ENCODE measurements at places on chromosomes 7 and 10.

DNA sequence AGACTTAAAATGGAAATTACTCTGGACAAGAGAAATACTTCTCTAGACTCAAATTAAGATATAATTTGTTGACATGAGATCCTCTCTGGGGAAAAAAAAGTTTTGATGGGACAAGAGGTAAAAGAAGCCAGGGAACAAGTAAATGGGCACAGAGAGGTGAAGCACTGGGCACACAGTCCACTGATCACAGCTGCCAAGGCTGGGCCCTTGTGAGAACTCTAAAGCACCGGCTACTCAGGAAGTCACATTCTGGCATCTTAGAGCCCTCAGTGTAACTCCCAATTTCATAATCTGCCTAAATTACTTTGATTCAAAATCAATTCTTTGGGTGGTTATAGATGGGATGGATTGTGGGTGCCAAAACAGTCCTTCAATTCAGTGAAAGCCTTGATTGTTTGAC is 123.2 kb upstream of the CACNA2D1 start:
- DNase-seq = no peak

DNA sequence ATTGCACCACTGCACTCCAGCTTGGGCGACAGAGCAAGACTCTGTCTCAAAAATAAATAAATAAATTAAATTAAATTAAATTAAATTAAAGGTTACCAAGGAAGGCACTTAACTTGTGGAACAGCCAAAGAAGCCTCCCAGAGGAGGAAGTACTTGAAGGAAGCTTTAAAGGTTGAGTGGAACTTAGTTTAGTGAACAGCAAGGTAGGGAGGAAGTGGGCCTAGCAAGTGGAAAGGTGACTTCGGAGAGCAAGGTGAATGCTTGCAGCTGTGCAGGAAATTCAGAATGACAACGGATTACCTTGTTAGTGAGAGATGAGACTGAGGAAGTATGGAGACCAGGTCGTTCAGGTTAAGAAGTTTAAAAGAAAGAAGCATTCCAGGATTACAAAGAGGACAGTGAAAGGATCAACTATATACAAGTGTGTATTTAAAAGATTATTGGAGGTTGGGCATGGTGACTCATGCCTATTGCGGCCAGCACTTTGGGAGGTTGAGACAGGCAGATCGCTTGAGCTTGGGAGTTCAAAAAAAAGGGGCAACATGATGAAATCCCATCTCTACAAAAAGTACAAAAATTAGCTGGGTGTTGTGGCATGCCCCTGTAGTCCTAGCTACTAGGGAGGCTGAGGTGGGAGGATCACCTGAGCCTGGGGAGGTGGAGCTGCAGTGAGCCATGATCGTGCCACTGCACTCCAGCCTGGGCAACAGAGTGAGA is 12.8 kb upstream of the RPEL1 start:
- DNase-seq = no peak

- DNase-seq = no peak
These were observed 689.7 kb upstream of the PHF14 start for GRCh38 chr7:10284001-10284400.

DNA sequence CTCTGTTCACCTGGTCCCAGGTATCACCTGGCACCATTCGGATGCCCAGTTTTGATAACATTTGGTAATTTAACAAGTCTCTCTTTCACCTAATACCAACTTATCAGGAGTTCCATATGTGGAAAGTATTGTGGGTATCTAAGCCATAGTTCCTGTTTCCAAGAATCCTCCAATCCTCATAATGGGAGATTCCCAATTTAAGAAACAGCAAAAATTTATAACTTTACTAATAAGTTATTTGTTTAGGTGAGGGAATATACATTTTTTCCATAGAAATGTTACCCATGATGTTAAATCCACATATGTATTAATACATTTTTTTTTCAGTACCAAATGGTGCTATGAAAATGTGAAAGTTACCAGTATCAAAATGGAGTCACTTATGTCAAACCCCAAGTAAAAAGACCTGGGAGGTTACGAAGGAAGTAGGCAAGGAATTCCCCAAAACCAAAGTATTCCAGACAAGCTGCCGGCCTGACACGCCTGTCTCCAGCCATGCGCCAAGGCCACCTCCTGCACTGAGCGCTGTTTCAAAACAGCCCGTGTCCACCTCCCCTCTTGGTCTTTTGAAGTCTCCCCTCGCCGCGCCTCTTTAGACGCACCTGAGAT is 44.8 kb downstream of the PRKCQ start:
- DNase-seq = no peak

GRCh38 chr7:67309764-67310549 is 313.3 kb downstream of the TYW1 start:
- DNase-seq = no peak

DNA sequence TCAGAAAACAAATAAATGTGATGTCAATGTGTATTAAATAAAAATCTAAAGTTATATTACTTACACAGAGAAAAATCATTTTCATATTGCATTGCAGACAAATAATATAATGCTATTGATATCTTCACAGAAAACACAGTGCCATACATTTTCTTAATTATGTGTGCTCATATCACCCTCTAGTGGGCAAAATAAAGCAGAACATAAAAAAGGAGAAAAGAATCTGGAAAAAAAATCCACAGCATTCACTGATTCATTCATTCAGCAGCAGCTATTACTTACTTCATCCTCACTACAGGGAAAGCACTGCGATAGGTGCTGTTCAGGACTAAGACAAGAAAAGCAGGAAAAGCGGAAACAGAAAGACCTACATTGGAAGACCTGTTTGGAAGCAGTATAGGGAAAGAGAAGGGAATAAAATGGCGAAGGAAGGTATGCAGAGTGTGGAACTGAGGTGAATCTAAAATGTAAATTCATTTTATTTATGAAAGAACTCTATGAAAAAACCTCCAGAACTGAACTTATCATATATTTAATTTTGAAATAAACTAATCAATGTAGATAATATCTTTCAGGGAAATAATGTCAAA is 73.2 kb downstream of the POT1 start:
- no peak for DNase-seq

DNA sequence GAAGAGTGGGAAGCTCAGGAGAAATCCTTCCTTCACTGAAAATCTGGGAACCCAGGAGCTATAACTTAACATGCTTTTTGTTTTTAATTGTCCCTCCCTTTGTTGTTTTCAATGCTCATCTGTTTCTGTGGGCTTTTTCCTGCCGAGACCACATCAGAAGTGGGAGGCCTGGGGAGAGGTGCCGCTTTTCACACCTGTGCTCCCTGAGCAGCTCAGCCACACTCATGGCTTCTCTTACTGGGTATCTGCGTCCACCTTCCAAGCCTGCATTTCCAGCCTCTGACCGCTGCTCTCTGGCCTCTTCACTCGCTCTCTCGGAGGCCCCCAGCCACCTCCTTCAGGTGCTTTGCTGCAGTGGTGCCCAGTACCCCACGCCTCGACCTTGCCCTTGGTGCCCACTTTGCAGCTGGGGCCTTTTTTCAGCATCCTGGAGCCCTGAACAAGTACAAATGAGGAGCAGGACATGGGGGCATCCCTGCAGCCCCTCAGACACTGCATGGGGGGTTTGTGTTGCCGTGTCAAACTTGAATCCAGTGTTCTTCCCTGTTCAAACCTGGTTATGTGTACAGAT is 9.9 kb downstream of the C7orf57 start:
- no peak for DNase-seq

GRCh38 chr10:6987536-6987945 is 407.5 kb upstream of the PRKCQ start:
- no peak for DNase-seq

Data from brain pericyte (primary cell).